ENCODE measurements at places on chromosomes 11 and 22. TPM values are rescaled to one million over a fixed set of nuclear protein-coding genes. Genes with fewer than 3 reads are reported as not detected.

The CARD16 gene
- total RNA-seq, result 74.0 TPM

The NLRP6 gene
- 1.7 TPM for total RNA-seq

The FAM111B gene
- total RNA-seq, result 0.87 TPM

The PAX6 gene
- not detected for total RNA-seq

The UPK3A gene
- total RNA-seq, result not detected

- H3K27ac ChIP-seq, result no peak overlapping the region
- peaks cover 51% of the 10 kb centered on the region for H3K36me3 ChIP-seq
- H3K4me1 ChIP-seq, result peaks cover 11% of the 10 kb centered on the region
- H3K27me3 ChIP-seq, result no peaks in the 10 kb centered on the region
- no peak overlapping the region for H3K4me3 ChIP-seq
These were observed 102.4 kb upstream of the GAL start for GRCh38 chr11:68581901-68582300.

DNA sequence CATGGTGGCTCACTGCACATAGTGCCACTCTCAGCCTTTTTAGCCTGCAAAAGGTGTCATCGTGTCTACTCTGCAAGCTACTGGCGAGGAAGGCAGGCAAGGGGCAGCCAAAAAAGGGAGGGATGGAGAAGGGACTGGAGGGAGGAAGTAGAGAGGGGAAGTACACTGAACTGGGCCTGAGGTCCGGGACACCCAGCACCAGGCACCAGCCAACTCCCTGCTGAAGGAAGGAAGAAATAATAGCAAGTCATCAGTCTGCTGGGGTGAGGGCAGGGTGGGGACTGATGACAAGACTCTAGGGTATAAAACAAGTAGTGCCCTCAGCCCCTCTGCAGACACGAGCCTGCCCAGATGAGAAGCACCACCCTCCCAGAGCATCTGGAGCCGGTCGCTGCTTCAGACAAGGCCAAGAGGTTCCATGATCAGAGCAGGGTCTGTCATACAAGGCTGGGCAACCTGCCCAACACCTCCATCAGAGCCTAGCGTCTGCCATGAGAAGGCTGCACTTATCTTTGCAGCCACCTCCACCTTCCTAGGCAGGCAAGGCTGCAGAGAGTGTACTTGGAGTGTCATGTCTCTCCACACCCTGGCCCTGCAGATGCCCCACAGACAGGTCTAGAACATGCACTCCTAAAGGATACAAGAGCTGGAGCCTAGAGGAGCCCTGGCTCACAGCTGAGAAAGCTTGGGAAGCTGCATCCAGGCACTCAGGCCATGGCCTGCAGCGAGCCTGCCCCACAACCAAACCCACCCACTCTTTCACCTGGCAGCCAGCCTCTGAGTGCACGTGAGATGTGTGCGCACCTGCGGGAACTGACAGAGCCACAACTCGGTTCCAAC, 9.0 kb upstream of the COMT start:
- no peaks in the 10 kb centered on the region for H3K36me3 ChIP-seq
- H3K27me3 ChIP-seq, result no peaks in the 10 kb centered on the region
- no peak overlapping the region for H3K4me3 ChIP-seq
- peaks cover 20% of the 10 kb centered on the region for H3K4me1 ChIP-seq

DNA sequence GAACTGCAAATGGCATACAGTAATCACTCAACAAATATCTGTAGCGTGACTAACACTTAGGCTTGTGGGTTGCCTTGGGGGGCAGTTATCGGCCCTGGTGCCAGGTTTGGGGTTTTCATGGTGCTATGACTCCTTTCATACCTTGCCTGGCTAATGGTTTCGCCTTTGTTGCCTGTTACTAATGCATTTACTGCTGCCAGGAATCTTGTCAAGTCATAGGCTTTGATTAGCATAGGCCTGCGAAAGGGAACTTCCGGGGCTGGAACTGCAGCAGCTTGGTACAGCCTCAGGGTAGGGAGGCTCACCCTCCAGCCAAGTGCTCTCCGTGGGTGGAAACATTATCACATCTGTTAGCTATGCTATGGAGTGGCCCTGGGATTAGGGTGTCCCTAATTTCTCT, 13.2 kb downstream of the SLC25A18 start:
- H3K4me3 ChIP-seq, result no peak overlapping the region
- H3K4me1 ChIP-seq, result peaks cover 7% of the 10 kb centered on the region
- H3K27ac ChIP-seq, result no peak overlapping the region
- H3K27me3 ChIP-seq, result no peaks in the 10 kb centered on the region
- no peaks in the 10 kb centered on the region for H3K36me3 ChIP-seq

GRCh38 chr22:21055880-21056319, 10.2 kb downstream of the LRRC74B start:
- no peak overlapping the region for H3K4me3 ChIP-seq
- no peaks in the 10 kb centered on the region for H3K36me3 ChIP-seq
- no peak for DNase-seq
- H3K4me1 ChIP-seq, result no peaks in the 10 kb centered on the region

DNA sequence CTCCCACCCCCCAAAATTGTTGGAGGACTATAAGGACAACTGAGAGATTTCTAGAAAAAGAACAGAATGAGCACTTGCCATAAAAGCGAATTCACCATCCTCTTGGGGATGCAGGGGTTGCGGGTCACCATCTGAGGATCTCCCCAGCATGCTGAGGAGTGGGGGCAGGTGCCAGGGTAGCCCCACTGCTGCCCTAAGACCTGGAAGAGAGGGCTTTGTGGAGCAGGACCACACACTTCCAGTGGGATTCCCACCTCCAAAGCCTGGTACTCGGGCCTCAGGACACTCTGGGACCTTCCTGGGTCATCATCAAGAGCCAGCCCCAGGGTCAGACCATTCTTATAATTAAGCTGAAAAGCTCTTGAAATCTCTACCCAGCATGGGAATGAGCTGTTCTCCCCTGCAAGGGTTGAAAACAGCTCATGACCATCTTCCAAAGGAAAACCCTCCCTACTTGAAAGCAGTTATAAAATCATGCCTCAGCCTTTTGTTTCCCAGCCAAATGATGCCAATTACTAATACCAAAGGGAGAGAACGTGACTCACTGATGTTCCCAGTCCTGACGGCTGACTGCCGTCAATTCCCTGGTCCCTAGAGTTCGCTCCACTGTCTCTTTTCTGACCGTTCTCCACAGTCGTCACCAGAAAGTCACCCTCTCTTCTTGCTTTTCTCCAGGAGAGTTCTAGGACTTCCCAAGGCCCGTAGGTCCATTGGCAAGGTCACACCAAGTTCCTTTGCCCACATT, 76.8 kb upstream of the CREB3L1 start:
- no peak overlapping the region for H3K4me3 ChIP-seq
- H3K36me3 ChIP-seq, result no peaks in the 10 kb centered on the region
- no peaks in the 10 kb centered on the region for H3K4me1 ChIP-seq
- H3K27ac ChIP-seq, result no peak overlapping the region
- no peaks in the 10 kb centered on the region for H3K27me3 ChIP-seq

- peaks cover 13% of the 10 kb centered on the region for H3K4me1 ChIP-seq
- H3K36me3 ChIP-seq, result no peaks in the 10 kb centered on the region
- no peak overlapping the region for H3K27ac ChIP-seq
- H3K4me3 ChIP-seq, result no peak overlapping the region
- peaks cover 67% of the 10 kb centered on the region for H3K27me3 ChIP-seq
These were observed 2.3 kb upstream of the FGF19 start for GRCh38 chr11:69705901-69706787.

DNA sequence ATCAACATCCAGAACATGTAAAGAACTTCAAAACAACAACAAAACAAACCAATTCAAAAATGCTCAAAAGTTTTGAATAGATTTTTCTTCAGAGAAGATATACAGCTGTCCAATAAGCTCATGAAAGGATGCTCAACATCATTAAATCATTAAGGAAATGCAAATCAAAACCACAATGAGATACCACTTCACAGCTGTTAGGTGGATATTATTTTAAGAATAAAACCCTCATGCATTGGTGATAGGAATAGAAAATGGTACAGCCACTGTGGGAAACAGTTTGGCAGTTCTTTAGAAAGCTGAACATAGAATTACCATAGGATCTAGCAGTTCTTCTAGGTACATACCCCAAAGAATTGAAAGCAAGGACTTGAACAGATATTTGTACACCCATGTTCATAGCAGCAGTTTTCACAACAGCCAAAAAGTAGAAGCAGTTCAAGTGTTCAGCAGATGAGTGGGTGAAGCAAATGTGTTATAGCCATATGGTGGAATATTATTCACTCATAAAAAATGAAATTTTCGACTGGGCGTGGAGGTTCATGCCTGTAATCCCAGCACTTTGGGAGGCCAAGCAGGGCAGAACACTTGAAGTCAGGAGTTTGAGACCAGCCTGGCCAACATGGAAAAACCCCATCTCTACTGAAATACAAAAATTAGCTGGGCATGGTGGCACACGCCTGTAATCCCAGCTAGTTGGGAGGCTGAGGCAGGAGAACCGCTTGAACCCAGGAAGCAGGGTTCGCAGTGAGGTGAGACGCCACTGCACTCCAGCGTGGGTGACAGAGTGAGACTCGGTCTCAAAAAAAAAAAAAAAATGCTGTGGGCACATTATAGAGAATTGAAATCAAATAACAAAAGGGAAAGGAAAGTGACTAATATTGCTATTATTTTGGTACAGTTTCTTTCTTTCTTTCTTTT, 42.9 kb downstream of the CBL start:
- H3K27me3 ChIP-seq, result no peaks in the 10 kb centered on the region
- H3K27ac ChIP-seq, result no peak overlapping the region
- no peaks in the 10 kb centered on the region for H3K4me1 ChIP-seq
- H3K36me3 ChIP-seq, result peaks cover 1% of the 10 kb centered on the region
- no peak for DNase-seq

DNA sequence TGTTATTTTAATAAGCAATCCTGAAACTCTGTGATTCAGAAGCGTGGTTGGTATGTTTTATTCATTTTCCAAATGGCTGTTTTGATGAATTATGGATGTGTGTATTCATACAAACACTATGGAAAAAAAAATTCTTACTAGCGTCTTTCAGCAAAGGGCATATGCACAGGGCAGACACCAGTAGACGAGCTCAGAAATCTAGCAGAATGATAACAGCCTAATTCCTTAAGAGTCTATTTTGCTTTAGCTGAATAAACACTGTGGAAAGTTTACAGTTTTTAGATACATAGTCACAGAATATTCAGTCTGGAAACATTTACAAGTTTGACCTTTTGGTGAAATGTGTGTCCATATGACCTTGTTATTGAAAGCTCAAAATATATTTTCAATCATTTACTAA, 418.8 kb upstream of the LUZP2 start:
- no peaks in the 10 kb centered on the region for H3K27me3 ChIP-seq
- H3K4me3 ChIP-seq, result no peak overlapping the region
- no peaks in the 10 kb centered on the region for H3K4me1 ChIP-seq
- DNase-seq, result no peak
- no peaks in the 10 kb centered on the region for H3K36me3 ChIP-seq
